ENCODE measurements at places on chromosomes 7 and 10.

- no peak for DNase-seq
Measured at GRCh38 chr7:69738396-69738951, 140.2 kb downstream of the AUTS2 start.

- no peak for DNase-seq
Measured at GRCh38 chr7:29955799-29956486, 33.7 kb downstream of the SCRN1 start.

GRCh38 chr7:17948526-17949238 is 8.4 kb upstream of the SNX13 start:
- DNase-seq = no peak

GRCh38 chr10:61993711-61994401 is 92.4 kb downstream of the ARID5B start:
- DNase-seq = no peak

- DNase-seq = no peak
Measured at GRCh38 chr10:10366836-10367235, 650.8 kb upstream of the CELF2 start.

DNA sequence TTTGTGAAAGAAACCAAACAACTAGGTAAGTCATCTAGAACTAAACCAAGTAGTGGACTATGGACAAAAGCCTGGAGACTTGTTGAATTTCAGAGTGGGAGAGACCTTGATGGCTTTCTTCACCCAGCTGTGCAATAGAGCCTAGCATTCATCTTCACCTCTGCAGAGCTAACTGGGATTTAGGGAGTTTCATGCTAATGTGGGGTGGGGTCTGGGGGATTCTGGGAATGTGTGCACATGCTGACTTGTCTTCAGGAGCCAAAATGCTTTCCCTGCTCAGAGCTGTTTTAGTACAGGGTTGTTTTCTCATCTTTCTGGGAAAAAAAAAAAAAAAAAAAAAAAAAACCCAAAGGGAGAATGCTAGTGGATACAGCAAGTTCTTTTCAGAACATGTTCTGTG is 81.3 kb upstream of the ARHGAP21 start:
- no peak for DNase-seq

- no peak for DNase-seq
Measured at GRCh38 chr10:14291296-14291695, 39.4 kb downstream of the FRMD4A start.

- DNase-seq = no peak
Measured at GRCh38 chr7:47889723-47890122, 58.5 kb downstream of the PKD1L1 start.

DNA sequence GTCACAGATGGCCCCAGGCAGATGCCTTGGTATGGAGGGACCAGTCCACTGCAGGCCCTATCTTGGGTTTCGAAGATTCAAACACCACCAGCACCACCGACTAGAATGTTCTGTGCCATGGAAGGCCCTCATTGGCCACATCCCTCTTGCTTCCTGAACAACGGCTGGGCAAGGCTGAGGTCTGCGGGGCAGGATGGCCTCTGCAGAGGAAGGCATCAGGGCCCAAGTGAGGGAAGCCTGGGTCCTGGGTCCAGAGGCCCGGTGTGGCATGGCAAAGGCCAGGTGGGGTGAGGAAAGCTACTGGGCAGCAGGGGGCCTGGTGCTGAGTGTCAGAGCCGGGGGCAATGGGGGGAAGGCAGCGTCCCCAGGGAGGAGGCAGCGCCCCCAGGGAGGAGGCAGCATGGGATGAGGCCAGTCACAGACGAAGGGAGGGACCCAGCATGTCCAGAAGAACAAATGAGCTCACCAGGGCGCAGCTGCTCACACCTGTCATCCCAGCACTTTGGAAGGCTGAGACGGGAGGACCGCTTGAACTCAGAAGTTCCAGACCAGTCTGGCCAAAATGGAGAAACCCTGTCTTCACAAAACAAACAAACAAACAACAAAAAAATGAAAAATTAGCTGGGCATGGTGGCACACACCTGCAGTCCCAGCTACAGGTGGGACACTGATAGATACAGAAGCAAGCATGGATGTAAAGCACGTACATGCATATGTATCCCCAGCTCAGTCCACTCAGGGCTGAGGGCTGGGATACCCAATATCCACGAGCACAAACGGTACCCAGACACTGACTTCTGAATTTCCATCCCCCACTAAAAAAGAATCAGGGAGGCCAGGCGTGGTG is 64.4 kb downstream of the PROSER2 start:
- no peak for DNase-seq

DNA sequence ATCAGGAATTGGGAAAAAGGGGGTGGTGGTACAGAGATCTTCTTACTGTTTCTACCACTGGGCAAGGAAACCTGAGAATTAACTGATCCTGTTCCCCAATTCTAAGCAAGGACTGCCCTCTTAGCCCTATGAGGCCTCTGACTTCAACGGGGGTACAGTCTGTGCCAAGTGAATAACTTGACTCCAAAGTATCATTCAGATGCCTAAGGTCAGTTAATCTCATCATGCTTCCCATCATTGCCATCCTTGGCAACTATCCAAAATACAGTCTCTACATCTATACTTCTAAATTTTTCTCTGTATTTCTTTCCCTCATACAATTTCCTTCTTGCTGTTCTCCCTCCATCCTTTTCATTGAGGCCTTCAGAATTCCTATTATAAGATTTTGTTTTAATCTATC is 10.5 kb downstream of the PPP3CB start:
- DNase-seq = no peak

DNA sequence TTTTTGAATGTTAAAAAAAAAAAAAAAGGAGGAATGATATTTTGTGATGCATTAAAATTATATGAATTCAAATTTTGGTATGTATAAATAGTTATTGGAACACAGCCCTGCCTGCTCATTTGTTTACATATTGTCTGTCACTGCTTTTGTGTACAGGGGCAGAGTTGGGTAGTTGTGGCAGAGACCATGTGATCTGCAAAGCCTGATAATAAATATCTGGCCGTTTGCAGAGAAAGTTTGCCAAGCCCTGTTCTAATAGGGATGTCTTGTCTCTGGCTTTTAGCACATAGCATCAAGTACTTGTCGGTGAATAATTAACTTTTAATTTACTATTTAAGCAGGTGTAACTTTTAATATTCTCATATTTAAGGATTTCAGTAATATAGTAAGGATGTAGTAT is 19.8 kb downstream of the TSPAN13 start:
- no peak for DNase-seq

DNA sequence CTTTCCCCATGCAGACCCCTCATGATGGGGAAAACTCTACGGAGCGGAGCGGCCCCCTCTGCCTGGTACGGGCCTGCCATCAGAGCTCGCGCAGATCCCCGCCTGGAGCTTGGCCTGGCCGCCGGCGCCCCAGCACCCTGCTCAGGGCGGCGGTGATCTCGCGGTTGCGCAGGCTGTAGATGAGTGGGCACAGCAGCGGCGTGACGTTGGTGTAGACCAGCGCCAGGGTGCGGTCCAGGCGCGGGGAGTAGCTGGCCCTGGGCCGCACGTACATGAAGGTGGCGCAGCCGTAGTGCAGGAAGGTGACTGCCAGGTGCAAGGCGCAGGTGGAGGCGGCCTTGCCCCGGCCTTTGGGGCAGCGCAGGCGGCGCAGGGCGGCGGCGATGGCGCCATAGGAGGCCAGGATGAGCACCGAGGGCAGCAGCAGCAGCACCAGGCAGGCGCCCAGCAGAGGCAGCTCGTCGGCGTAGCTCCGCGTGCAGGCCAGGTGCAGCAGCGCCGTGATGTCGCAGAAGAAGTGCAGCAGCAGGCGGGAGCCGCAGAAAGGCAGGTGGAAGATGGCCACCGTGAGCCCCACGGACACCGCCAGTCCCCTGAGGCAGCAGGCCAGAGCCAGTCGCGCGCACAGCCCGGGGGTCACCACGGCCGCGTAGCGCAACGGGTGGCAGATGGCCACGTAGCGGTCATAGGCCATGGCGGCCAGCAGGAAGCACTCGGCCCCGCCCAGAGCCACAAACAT is 33.4 kb downstream of the TAS2R41 start:
- DNase-seq = no peak

- DNase-seq = no peak
Measured at GRCh38 chr7:11328309-11328708, 354.6 kb downstream of the PHF14 start.

DNA sequence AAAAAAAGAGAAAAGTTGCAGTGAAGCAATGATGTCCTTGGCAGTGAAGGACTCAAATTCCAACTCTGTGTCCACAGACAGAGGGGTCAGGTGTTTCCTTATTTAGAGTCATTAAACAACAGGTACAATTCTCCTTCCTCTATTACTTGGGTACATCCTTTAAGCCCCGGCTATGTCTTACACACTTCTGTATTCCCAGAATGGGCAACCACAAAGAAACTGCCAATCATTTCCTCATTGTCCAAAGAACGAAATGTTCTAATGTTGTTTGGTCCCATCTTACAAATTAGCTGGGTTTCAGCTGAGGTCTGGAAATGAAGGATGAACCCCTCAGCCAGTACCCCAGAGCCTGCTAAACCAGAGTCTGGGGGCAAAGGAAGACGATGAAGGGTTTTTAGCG is 59.5 kb downstream of the GRB10 start:
- no peak for DNase-seq

GRCh38 chr7:32283546-32283945 is 206.6 kb downstream of the LSM5 start:
- DNase-seq = no peak

DNA sequence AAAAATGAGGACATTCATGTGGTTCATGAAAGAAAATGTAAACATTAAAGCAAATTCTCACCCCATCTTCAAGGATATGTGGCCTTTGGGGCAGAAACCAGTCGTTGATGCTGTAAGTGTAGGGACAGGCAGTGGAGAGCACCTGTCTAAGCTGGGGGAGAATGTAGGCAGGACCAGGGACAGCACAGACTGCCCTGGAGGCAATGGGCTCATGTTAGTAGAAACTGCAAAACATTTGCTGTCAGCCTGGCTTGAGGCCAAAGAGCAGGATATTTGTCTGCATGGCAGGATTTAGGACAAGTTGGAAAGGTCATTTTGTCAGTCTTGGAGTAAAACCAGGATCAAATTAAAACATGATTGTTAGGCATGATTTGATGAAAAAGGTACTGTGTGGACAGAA is 211.6 kb upstream of the AGK start:
- DNase-seq = no peak

- peak; percentile 100 for DNase-seq
Measured at GRCh38 chr7:1537535-1538412, 7.3 kb downstream of the MAFK start.

- DNase-seq = no peak
Measured at GRCh38 chr10:12971001-12971788, 30.3 kb downstream of the CCDC3 start.

DNA sequence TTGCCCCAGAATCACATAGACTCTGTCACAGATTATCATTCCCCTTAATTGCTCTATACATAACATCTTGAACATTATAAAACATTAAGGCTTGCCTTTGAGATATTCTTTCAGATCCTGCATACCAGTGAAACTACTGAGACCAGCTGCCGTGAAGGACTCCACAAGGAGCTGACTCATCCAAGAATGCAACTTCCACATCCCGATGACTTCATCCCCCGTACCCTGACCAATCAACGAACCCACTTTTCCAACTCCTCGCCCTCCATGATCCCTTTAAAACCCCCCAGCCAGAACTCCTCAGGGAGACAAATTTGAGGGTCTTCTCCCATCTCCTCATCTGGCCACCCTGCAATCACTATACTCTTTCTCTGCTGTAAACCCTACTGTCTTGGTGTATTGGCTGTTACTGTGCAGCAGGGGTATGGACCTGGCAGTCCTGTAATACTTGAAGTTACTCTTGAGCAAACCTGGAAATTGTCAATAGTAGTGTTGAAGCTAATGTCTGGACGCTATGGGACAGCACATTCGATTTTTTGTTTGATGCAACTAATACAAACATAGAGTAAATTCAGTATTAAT is 49.8 kb downstream of the HTR5A start:
- no peak for DNase-seq

- no peak for DNase-seq
Measured at GRCh38 chr7:36878288-36878687, 154.0 kb upstream of the AOAH start.

- DNase-seq = no peak
Measured at GRCh38 chr10:75772153-75772887, 340.9 kb downstream of the LRMDA start.

DNA sequence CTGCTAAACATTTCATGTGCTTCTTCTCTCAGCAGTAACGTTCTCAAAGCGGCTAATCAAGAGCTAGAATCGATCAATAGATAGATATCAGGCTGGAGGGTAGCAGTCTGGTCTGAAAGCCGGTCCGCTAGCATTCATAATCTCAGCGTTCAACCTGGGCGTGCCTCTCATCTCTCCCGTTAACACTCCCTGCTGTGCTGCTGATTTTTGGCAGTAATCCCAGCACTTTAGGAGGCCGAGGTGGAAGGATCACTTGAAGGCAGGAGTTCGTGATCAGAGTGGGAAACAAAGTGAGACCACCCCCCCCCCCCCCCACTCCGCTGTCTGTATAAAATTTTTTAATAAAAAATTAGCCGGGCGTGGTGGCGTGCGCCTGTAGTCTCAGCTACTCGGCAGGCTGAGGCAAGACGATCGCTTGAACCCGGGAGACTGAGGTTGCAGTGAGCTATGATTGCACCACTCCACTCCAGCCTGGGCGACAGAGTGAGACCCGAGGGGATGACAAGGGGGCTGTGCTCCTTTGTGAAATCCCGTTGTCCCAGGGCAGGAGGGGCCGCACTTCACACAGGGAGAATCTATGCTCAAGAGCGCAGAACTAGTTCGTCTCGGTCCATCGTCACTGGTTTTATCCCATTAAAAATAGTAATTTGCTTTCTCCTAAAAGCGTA is 624 bp upstream of the CEP55 start:
- DNase-seq = no peak

DNA sequence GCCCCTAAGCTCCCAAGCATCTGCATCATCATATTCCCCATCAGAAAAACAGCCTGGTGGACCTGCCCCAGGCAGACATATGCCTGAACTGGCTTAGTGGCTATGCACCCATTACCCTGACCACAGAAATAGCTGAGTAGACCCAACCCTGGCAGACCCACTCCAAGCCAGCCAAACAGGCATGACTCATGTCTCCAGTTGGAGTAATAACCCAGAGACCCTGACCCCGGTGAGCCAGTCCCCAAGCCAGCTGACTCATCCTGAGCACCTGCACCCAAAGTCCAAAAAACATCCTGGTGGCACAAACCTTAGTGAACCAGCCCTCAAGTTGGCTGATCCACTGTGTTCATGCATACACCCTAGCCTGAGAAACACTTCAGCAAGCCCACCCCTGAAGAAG is 555.9 kb downstream of the GRID1 start:
- DNase-seq = no peak

GRCh38 chr10:113859261-113859660 is 4.8 kb downstream of the NHLRC2 start:
- no peak for DNase-seq
